Ovary (tissue), 10 donors: ENCODE measurements at places on chromosomes 11 and 22.

- DNase-seq: no peak
Observed at GRCh38 chr22:49190816-49191505, 636.7 kb downstream of the BRD1 start.

DNA sequence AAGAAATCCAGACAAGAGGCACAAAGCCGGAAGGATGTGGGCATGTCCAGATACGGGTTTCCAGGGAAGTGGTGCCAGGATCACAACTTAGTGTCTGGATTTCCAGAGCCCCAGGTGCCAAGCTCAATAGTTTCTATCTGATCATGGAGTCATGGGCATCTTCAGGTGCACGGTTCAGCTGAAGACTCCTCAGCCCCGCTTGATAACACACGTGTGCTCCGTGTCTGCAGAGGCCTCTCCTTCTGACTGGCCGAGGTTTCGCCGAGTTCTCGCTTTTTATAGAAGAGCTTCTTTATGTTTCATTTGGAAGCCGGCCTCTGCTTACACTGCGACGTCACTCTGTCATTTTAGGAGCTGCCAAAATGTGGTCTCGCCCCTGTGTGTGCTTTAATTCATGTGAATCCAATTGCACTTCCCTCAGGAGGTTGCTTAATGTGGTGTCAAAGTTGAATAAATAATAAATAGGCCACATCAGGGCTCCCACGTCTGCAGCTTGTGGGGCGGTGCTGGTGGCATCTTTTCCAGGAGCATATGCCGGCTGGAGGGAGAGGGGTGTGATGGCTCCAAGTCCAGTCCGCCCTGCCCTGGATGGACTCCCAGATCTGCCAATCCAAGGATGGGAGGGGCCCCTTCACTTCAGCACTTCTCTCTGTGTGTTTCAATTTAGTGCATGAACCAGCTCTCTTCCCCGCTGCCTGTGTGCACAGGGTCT lies 1410.8 kb downstream of the TBC1D22A start:
- DNase-seq: no peak

- no peak for DNase-seq
Observed at GRCh38 chr22:40050258-40050657, 55.5 kb downstream of the FAM83F start.

DNA sequence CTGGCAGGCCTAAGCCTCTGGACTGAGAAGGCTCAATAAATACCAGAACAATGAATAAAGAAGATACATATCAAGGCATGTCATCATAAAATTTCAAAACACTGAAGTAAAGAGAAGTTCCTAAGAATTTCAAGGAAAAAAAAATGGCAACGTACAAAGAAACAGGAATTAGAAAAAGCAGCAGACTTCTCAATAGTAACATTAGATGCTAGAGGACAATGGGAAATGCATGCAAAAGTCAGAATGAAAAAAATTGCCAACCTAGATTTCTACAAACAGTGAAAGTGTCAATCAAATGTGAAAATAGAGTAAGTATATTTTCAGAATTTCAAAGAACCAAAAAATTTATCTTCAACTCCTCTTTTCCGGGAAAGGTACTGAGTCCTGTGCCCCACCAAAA lies 125.0 kb downstream of the KCNC1 start:
- no peak for DNase-seq

DNA sequence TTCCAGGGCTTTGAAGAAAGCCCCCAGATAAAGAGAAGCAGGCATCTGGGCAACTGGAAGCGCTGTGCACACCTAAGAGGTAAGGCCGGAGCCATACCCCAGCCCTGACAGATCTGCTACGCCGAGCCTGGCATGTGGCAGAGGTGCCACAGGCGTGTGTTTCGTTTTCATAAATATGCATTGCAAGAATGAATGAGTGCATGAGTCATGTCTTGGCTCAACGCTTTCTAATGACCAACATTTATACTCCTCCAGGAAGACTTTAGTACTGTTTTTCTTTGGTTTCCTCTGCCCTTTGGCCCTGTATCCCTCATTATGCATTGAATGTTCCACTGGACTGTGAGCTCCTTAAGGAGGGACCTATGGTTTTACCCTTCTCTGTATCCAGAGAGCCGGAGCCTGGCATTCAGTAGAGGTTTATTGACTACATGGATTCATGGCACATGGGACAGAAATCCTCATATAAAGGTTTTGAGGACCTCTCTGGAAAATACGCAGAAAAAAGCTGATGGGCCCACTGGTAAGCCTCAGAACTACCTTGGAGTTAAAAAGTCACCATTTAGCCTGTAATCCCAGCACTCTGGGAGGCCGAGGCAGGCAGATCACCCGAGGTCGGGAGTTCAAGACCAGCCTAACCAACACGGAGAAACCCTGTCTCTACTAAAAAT lies 38.9 kb upstream of the CSNK2A3 start:
- no peak for DNase-seq

GRCh38 chr11:70423523-70424505 lies 25.5 kb downstream of the CTTN start:
- DNase-seq: no peak

DNA sequence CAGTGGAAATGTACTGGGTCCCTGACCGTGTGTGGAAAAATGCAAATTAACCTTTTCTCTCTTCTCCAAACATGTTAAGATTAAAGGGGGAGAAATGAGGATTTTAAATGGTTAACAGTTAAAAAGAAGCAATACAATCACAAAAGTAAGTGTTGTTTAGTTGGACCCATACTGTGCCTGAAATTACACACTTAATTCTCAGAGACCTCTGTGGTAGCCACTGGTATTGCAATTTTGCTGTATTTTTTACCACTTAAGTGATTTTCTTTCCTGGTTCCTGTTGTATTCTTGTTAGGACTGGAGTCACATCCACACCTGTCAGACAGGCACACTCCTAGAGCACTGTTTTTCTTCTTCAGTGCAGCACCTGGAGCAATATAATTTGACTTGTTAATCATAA lies 179.6 kb upstream of the PDGFD start:
- no peak for DNase-seq

GRCh38 chr11:5274395-5274794 lies 4.7 kb upstream of the HBE1 start:
- DNase-seq: no peak

GRCh38 chr22:20031732-20032406 lies 11.0 kb downstream of the TANGO2 start:
- no peak for DNase-seq

DNA sequence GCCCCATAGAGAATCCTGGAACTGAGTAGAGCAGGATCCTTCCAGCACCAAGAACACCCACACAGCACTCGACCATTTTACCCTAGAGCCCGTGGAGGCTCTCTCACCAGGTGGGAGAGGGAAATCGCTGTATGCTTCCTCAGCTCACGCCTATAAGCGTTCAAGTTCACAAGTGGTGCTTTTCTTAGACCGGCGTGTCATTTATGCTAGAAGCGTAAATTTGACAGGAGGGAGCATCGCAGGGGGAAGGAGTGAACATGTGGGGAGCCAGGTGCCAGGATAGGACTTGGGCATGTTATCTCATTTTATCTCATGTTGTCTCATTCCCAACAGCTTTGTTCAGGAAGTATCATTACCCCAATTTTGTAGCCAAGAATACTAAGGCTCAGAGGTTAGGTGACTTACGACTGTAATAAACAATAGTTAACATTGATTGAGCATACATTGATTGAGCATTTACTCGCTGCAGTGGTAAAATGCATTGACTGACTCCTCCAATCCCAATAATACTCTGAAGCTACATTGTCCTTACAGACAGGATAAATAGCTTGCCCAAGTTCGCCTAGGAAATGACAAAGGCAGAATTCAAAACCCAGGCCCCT lies 19.1 kb upstream of the TP53I11 start:
- DNase-seq: no peak

DNA sequence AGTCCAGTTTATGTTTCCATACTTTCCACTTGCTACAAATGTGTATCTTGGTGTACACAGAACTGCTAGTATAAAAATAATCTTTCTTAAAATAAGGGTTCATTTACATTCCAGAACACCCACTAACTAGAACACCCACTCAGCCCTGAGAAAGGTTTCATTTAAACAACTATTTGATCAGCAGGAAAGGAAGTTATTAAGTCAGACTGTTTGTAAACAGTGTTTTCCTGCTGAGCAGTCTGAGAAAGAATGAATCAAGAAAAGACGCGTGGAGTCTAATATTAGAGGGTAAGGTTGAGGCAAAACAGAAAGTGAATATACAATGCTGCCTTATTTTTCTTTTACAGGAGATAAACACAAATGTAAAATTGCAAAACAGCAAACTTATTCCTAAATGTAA lies 32.7 kb downstream of the NARS2 start:
- DNase-seq: no peak

DNA sequence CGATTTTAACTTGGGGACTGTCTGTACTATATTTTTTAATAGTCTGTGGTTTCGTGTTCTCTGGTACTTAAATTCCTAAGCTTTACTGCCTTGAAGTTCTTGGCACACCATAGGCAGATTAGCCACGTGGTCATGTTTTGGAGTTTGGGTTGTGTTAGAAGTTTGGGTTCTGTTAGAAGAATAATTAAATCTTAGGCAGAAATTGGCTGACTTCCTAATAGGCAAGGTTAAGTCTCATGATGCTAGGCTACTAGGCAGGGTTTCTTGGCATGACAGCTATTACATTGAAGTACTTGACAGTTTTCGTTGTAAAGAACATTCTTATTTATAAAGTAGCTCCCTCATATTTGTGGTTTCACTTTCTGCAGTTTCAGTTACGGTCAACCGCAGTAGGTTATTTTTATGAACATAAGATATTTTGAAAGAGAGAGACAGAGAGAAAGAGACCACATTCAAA lies 30.0 kb upstream of the MMP7 start:
- DNase-seq: no peak

DNA sequence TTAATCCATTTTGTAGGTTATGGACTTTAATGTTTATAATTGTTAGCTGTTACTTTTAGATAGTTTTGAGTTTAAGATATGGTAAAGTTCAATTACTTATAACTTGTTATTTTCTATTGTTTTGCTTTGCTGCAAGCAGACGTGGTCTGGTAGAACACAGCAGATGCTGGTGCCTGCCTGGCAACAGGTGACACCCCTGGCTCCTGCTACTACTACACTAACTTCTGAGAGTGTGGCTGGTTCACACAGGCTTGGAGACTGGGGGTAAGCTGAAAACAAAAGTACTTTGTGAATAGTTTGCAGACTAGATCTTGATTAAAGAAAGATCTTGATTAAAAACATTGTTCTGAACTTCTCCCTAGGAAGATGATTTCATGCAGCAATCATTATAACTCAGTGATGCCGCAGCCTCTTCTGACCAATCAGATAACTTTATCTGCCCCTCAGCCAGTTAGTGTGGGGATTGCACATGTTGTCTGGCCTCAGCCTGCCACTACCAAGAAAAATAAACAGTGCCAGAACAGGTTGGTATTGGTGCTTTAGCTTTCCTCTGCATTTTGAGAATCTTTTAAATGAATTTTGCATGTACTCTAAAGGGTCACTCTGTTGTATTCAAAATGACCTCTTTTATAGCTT lies 90.4 kb downstream of the HIPK3 start:
- DNase-seq: no peak

- no peak for DNase-seq
Observed at GRCh38 chr11:133714471-133715375, 130.6 kb downstream of the SPATA19 start.
